ENCODE measurements at places on chromosomes 11 and 22. TPM values are rescaled to one million over a fixed set of nuclear protein-coding genes. Genes with fewer than 3 reads are reported as not detected.

ZNF214 gene
- 1.5 TPM for total RNA-seq

MMP11 gene
- 0.32 TPM for total RNA-seq

P2RY6 gene
- total RNA-seq, result 3.9 TPM

CRYBB2 gene
- total RNA-seq, result not detected

RIBC2 gene
- total RNA-seq, result 2.6 TPM

GAS2 gene
- 0.95 TPM for total RNA-seq

LYVE1 gene
- total RNA-seq, result 0.27 TPM

XRCC6 gene
- 297 TPM for total RNA-seq
